ENCODE measurements at places on chromosomes 13 and 19.

- no peak for DNase-seq
Observed at GRCh38 chr19:18738961-18739690, 52.0 kb downstream of the COMP start.

- no peak for DNase-seq
Observed at GRCh38 chr19:46189971-46190888, 39.3 kb upstream of the IGFL1 start.

- DNase-seq = no peak
Observed at GRCh38 chr19:35115177-35115951, at the start of gene FXYD3. Gene FXYD3 (plus strand): TSS chr19:35115823. CDS start chr19:35119377, 3,554 bp downstream.

DNA sequence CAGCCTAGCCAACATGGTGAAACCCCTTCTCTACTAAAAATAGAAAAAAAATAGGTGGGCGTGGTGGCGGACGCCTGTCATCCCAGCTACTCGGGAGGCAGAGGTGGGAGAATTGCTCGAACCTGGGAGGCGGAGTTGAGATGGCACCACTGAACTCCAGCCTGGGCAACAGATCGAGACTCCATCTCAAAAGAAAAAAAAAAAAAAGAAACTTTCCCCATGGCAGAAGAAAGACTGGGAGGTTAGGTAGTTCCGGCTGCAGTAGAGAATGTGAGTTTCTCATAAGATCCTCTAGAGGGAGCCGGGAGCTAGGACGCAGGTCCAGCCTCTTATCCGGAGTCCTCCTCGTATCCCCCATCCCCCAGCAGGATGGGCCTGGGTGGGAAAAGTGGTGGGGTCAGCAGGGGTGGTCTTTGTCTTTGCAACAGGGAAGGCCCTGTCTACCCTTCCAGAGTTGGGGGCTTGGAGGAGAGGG is 13.2 kb upstream of the CREB3L3 start:
- DNase-seq = peak; percentile 17

DNA sequence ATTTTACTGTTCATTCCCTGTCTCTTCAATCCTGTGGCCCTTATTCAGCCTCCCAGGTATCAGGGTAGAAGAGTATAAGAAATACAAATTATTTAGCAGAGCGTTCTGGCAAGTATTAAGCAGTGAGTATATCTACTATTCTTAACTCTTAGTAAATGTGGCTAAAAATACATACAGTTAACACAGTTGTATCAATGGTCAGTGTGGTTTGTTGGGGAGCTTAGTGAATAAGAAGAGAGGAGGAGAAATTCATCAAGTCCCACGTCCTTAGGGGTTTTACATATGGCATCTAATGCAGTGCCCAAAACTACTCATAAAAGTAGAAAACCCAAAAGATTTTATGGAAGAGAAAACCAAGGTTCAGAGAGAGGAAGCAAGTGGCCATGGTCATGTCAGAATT is 691.0 kb upstream of the SGCG start:
- no peak for DNase-seq

- no peak for DNase-seq
Observed at GRCh38 chr19:53160350-53160749, 1.5 kb upstream of the ZNF347 start.

DNA sequence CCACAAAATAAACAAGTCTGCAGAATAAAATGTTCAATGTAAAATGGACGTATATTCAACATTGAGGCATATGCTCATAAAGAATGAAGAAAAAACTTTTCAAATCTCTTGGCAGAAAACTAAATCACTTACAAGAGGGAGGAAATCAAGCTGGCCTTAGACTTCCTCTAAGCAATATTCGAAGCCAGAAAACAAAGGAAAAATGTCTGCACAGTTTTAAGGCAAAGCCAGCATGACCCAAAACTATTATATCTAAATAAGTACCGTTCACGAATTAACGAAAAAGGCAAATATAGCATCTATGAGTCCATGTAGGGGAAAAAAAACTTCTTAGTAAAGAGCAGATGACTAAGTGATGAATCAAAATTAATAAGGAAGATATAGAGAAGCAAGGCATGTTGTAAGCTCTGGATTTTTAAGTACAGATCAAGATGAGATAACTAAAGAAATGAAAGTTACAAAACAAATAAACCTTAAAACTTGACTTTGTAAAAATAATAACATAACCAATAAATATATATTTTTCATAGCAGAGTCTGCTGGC is 101.3 kb downstream of the KCNRG start:
- DNase-seq = no peak

DNA sequence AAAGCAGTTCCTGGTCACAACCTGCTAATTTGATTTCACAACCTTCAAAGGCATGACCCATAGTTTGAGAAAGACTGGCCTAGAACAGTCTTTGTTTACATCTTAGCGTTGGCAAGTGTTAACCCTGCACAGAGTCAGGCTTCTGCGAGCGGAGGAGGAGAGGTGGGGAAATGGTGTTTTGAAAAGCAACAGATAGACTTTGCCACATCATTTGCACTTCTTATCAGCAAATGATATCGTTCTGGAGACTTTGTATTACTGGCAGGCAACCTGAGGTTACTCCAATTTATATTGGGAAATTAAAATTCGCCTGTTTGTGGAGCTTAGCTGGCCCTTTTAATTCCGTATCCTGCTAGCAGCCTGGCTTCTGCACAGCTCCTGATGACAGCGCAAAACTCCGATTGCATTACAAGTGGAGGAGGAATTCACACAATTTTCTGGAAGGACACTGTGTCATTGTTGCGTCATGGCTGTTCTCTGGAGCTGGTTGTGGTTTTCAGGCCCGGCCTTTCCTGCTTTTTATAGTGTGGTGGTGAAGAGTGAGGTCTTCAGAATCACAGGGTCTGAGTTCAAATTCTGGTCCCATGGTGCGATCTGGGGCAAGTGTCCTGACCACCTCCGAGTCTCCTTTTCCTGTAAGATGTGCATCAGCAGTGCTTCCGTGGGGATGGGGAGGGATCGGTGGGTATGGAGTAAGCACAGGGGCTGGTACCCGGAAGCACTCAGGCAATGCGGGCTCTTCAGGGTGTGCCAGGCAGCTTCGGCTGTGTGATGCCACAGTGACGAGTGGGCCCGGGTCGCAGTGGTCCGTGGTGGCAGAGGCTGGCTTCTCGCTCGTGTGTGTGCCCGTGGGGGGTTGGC is 49.1 kb upstream of the EHD2 start:
- no peak for DNase-seq

DNA sequence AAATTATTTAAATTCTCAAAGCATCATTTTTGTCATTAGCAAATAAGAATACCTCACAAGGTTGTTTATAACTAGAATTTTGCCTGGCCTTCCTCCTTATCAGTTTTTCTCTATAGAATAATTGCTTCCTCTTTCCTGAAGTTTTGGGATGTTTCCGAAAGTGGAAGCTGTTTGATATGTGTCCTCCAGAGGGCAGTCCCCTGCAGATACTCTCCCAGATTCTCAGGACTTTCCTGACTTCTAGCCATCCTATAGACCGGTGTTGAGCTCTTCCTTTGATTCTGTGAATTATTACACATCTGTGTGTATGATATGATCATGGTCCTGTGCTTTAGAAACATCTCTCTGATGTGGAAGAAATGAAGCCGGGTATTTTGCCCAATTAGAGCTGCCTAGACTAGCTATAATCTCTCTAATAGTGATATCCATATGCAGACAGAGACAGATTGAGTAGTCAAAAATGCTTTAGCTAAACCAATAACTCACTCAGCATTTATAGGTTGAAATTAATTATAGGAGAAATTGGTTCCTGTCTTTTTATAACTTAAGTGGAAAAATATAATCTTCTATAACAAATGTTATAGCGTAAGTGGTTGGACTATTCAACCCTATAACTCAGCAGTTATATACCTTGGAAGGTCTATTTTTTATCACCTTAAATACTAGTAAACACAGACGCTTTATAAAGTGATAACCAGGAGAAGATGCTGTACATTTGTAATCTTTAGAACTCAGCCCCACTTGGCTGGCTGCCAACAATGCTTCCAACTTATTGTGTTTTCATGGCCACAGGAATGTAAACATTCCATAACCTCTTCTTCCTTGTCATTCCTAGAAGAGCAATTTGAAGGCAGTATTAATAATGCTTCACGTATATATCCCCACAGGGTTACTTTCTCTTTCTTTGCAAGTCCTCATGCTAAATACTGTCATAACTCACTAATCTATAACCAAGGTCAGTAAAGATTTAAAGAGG is 201.0 kb upstream of the RXFP2 start:
- no peak for DNase-seq

DNA sequence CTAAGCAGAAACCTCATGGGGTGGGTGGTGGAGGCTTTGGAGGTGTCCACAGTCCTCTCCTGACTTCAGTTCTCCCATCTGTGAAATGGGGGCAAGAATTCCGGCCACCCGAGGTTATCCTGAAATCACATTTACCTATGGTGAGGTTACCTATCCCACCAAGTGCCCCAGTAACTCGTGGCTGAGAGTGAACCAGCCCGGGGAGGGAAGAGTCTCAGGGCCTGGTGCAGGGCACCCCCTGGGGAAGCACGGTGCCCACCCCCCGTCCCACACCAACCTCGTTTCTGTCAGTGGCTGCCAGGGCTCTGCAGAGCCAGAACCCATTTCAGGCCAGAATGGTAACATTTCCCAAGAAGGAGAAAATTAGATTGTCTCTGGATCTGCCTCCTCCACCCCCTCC is 83.7 kb upstream of the VSTM2B start:
- no peak for DNase-seq

DNA sequence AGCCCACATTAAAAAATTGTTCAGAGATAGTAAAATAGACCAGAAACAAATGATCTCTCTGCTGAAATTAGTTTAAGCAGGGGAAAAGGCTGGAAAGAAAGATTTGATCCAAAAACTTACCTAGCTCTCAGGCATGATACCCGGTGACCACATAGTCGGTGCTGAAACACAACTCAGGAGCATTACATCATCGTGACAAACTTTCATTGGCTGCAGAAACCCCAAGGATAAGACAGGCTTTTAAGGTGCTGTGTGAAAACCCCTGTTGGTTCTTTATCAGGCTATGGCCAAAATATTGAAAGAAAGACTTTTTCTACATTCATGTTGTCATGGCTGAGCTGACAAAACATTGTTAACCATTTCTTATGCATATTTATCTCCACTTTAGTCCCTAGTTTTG is 171.7 kb upstream of the KLF12 start:
- DNase-seq = no peak

DNA sequence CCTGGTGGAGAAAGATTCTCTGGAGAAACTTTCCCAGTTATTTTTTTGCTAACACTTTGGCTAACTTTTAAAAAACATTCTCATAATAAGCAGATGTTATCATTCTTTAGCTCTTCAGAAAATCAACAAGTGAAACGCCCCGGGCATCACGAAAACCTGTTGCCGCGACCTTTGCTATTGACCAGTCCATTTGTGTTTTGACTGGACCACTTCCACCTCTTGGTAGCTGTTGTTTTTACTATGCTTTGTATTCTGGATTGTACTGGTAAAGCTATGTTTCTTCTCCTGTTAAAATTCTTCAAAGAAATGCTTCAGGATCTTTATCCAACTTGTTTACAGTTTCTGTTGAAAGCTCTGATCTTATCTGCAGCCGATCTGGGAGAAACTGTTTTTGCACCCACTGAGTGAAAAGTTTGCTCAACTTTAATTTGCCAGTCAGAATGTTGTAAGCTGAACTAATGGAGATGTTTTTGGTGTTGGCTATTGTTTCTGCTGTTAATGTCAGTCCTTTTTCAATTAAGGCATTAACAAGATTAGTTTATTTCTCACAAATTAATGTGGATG is 23.3 kb downstream of the UFM1 start:
- DNase-seq = no peak

- no peak for DNase-seq
Observed at GRCh38 chr13:113540523-113540922, 44.0 kb upstream of the TFDP1 start.

GRCh38 chr19:34649886-34650543 is 26.9 kb downstream of the SCGB2B2 start:
- DNase-seq = no peak

DNA sequence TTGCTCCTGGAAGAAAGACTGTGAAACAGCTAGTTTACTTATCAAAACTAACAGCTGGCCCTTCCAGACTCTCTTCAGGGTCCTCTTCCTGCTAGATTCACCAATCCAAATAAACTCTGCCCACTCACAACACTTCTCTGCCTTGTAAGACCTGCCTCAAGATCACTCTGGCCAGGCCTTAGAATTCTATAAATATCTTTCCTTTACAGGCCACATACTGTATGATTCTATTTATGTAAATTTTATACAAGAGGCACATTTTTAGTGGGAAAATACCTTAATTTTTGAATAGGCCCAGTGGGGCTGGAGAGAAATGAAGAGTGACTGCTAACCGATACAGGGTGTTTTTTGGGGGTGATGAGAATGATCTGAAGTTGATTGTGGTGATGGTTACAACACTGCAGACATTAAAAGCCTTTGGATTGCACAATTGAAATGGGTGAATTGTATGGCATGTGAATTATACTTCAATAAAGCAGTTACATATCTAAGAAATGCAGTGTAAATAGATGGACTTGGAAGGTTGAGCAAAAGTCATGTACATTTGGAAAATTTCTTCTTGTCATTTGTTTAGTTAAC is 141.8 kb downstream of the GPC5 start:
- DNase-seq = no peak

DNA sequence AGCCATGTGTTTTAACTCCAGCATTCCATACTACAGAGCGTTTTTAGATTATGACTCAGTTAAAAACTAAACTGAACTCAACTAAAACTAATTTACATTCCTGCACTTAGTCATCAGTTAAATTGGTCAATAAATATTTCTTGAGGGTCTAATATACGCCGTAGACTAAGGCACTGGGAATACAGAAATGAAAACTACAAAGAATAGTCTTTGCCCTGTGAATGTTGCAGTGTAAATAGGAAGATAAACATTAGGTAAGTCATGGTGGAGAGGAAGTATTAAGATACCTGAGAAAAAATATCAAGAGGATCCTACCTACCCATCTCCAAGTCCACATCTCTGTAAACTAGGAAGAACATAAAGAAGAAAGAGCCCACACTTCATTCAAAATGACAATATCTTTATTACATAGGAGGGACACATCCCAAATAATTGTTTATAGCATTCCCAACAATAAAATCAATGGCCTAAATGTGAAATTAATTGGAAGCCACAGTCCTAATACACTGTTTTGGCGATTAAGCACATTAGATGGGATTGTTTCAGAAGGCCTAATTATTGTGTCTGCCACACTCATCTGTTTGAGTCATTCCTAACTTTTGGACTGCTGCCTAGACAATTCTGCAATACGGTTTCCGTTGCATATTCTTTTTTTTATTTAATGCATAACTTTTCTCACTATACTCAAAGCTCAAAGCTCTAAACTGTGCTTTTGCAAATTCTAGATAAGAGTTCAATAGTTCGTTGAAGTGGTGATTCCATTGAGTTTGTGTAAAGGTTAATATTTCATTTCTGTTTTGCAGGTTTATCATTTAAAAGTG is 52.9 kb downstream of the MBNL2 start:
- DNase-seq = no peak

GRCh38 chr13:109655206-109655600 is 131.2 kb downstream of the IRS2 start:
- DNase-seq = no peak

- peak; percentile 77 for DNase-seq
Observed at GRCh38 chr19:13093407-13094105, 9.1 kb downstream of the LYL1 start.

DNA sequence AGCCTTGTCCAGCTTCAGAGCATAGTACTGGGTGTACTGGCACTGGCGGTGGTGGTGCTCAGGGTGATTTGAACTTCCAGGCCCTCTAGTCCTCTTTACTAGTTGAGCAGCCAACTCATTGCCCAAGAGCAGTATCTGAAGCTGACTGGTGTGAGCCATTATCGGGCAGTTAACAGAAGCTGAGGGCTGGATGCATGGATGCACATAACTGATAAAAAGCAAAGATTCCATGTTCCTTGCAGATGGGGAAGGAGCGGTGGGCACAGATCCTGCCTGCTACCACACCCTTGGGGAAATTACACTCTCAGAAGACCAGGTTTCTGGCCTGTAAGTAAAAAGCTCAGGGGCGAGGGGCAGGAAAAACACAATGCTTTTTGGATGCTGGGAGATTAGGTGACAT is 499.4 kb upstream of the ARGLU1 start:
- no peak for DNase-seq
